ENCODE measurements at places on chromosomes 4 and X.

DNA sequence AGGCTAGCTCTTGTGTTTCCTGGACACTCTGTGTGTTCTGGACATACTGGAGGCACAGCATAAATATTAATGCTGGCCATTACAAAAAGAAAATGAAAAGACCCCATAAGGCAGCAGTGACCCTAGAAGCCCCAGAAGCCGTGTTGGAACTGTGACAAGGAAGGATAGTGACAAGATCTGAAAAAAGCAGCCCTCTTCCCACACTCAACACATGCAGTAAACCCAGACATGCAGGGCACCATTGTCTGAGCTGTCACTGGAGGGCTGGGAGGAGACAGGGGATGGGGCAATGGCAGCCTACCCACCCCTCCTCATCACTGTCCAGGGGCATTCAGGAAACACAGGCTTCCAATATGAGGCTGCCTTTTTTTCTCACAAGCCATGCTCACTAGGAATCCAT lies 6.5 kb downstream of the TRIM2 start:
- no peak for DNase-seq

GRCh38 chr4:164239433-164239832 lies 514.5 kb upstream of the SMIM31 start:
- DNase-seq, result no peak

DNA sequence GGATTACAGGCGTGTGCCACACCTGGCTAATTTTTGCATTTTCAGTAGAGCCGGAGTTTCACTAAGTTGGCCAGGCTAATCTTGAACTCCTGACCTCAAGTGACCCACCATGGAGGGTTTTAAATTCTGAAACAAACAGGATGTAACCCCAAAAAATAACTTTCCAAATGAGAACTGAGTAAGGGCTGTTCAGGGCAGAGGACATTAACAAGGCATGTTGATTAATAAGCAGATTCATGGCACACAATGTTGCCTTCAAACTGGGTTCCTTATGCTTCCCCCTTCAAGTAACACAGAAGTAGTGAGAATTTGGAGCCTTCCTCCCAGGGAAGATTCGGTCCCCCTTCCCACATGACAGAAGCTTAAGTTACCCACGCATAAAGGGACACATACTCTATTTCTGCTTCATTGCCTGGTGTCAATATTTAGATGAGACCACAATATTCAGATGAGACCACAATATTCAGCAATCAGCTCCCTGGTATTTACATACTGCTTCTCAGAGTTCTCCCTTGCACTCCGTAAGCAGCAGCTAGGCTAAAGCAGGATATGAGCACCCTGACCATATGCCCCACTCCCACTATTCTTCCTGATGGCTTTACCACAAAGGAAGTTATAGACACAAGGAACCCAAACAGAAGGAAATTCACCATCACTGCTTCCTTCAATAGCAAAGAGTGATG lies 21.4 kb downstream of the GRSF1 start:
- no peak for DNase-seq

GRCh38 chr4:154743683-154744340 lies at the start of gene LRAT:
Gene LRAT (plus strand): TSS chr4:154744000. CDS start chr4:154744327, 327 bp downstream.
- DNase-seq, result peak; percentile 1

DNA sequence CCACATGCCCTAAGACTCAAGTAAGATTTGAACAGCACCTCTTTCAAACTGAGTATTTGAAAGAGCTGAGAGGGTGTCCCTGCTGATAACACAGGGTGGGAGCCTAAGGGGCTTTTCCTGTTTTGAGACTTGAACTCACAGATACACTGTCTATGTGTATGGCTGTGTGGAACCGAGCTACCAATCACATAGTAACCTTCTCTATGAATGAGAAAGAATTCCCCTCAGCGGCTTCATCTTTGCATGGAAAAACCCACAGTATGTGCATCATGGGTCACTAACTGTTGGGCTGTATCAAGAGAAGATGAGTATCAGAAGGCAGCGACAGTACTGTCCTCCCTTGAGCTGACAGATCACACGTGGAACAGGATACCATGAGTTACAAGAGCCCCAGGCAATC lies 336.3 kb downstream of the AFF2 start:
- no peak for DNase-seq

GRCh38 chr4:38678078-38678477 lies 14.1 kb downstream of the KLF3 start:
- DNase-seq, result no peak

- DNase-seq, result no peak
Observed at GRCh38 chr4:125529071-125529470, 214.3 kb downstream of the FAT4 start.

GRCh38 chrX:107894038-107894437 lies 68.4 kb downstream of the MID2 start:
- DNase-seq, result peak; percentile 50

DNA sequence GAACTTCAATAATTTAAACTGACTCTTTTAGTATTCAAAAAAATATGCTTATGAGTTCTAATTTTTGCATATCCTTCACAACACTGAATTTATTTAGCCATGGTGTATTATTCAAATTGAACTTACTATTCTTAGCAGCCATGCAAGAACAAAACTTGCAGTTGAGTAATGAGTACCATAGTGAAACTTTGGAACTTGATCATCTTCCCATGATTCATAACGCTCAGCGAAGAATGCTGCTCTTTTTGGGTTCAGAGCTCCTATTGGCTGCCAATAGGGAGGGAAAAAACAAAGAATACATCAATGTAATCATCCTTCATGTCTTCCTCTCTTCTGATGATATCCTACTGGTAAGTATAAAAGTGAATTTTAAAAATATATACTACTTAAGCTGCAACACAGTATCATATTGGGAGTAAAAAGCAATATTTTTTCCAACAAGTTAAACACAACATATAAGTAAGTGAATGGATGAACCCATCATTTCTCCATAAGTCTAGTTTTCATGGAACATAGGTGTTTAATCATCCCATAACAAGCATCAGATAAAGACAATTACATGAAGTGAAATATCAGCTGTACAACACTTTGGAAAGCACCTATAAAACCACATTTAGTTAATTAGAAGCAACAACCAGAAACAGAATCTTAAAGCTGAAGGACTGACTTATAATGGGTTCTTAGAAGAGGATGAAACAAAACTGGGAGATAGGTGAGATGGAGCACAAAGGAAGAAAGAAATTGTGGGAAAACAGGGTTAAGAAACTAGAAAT lies 145.2 kb upstream of the MAB21L2 start:
- no peak for DNase-seq

- DNase-seq, result no peak
Observed at GRCh38 chr4:73615613-73616012, 4.6 kb downstream of the RASSF6 start.

DNA sequence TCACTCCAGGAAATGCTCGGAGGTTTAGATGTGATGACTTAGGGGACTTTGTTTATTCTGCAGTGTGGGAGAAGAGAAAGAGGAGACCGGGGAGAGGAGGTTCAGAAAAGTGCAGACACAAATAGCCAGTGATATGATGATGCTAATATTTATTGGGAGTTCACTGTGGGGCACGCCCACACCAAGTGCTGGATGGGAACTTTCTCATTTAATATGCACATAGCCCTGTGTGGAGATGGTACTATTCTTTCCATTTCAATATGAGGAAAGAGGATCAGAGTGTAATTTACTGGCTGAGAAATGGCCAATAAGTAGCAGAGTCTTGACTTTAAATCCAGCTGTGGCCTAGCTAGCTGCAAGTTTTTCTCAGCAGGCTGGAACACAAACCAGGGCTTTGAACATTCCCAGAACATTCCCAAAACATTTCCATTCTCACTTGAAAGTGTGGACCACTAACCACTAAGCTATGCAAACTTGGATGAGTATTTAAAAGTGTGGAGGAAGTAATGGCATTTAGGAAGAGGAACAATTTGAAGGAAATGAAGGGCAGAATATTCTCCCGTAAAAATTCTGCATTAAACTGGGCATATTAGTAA lies 231.7 kb downstream of the HS3ST1 start:
- DNase-seq, result no peak

GRCh38 chrX:45845142-45845541 lies 644.5 kb upstream of the DIPK2B start:
- DNase-seq, result no peak

- no peak for DNase-seq
Observed at GRCh38 chr4:165415910-165416309, 37.1 kb downstream of the CPE start.

DNA sequence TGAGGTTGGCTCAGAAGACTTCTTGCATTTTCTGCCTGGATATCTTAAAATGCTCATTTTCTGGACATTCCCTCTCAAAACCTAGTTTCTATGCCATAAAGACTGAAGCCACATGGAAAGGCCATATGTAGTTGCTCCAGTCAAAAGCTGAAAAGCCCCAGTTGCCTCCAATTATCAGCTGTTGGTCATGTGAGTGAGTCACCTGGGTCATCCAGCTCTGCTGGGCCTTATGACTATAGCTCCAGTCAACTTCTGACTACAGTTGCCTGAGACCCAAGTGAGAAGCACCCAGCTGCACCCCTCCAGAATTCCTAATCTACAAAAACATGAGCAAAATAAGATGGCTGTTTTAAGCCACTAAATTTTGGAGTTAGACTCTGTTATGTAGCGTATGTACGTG lies 41.9 kb downstream of the HELQ start:
- no peak for DNase-seq

DNA sequence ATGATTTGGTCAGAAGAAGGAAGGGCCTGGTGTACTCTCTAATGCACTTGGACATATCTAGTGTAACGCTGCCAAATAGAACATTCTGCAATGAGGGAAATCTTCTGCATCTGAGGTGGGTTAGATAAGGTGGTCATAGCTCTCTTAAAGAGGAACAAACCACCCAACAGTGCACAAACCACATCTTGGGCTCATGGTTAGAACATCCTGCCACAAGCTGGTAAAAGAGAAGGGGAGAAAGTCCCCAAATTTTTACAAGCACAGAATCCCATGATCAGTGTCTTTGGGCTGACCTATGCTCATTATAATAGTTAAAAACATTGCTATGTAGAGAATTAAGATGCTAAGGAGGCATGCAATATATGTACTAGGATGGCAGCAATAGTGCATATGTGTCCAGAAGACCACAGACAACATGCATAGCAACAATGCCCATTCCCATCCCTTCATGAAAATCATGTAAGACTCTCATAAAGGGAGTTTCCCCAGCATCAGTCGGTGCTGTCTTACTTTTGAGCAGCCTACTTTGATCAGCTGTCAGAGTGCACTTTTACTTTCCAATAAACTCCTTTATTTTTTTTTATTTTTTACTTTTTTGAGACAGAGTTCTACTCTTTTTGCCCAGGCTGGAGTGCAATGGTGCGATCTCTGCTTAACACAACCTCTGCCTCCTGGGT lies 99.7 kb upstream of the SLC7A11 start:
- no peak for DNase-seq

DNA sequence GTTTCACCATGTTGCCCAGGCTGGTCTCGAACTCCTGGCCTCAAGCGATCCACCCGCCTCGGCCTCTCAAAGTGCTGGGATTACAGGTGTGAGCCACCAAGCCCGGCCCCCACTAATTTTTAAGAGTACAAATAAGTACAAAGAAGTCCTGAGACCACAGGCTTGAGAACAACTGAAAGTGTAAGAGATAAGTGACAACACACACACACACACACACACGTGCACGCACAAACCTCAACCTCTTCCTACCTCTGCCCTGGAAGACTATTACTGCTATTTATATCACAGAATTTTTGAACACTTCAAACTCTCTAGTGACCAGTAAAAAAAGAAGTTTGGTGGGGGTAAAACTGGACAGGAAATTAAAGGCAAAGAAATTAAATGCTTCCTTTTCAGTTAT lies 7.5 kb downstream of the KLHL15 start:
- no peak for DNase-seq

GRCh38 chr4:20735931-20736330 lies 35.7 kb downstream of the PACRGL start:
- DNase-seq, result no peak

GRCh38 chr4:169256101-169256612 lies 14.6 kb downstream of the SH3RF1 start:
- no peak for DNase-seq

GRCh38 chrX:134406356-134407064 lies 53.5 kb upstream of the HPRT1 start:
- DNase-seq, result no peak

- no peak for DNase-seq
Observed at GRCh38 chr4:140826701-140827027, 70.5 kb upstream of the TBC1D9 start.

DNA sequence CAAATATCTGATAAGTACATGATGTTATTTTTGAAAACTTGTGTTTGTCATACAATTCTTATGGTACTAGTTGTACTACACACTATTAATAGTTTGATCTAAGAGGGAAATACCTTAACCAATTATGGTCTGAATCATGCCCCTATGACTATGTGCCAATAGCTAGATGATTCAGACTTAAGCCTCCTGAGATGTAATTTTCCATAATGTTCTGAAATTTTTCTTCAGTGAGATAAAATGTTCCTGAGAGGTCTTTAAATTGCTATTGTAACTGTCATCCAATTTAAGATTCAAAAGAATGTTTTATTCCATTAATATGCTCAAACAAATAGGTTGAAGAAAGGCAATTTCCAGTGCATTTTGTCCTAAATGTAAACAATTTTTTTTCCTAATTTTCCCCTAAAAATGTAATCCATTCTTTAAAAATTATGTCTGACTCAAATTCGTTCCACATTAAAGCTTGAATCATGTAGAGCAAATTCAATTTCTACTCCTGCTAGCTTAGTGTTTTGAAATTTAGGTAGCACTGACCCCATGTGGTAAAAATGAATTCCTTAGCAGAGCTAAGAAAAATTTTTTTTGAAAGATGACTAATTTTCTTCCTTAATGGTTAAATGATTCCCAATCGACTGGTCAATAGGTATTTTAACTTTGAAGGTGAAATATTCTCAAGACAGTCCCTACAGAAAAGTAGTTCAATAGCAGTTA lies 49.1 kb downstream of the APOOL start:
- DNase-seq, result no peak

GRCh38 chr4:152072001-152072485 lies 311.2 kb upstream of the GATB start:
- no peak for DNase-seq

DNA sequence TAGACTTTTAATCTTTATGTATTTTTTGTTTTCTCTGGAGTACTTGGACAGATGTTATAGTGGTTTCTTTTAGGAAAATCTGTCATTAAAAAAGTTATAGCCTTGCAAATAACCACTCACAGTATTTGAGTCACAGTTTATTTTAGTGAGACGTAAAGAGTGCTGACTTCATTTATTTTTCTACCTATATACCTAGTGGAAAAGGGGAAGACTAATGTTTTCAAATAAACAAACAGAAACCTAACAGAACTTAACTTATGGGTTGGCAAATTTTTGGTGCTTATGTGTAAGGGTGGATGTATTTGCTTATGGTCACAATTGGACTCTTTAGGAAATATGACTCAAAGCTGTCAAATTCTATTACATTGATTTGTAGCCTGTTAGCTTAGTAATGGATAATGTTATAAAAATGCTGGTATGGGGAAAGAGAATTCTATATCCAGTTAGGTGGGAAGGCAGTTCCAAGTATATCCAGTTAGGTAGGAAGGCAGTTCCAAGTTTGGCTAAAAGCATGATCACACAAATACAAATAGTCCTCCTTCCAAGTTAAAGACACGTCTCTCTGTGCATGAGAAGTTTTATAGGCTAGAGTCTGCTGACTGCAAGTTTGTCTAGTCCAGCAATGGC lies 61.9 kb downstream of the SLC9A6 start:
- DNase-seq, result no peak

Data from NCI-H1105 treated with DMSO at 0.1 percent for 48 hours (cell line).